T-helper 17 cell (primary cell): ENCODE measurements at places on chromosomes 1 and 21.

DNA sequence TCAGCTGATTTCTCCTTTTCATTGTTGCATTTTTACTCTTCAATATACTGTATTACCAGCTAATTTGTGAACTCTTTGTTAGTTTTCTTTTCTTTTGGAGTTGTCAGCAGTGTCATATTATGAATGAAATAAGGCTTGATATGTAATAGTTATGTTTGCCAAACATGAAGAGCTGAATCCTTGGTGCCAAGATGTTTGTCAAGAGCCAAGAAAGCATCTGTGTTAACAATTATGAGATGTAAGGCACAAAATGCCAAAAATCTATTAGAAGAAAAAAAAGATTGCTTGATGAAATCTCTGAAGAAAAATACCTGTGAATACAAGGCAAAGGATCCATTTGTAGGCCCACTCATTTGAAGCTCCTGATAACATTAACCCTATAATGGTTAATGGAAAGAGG lies 48.4 kb upstream of the RNPC3 start:
- DNase-seq = no peak

DNA sequence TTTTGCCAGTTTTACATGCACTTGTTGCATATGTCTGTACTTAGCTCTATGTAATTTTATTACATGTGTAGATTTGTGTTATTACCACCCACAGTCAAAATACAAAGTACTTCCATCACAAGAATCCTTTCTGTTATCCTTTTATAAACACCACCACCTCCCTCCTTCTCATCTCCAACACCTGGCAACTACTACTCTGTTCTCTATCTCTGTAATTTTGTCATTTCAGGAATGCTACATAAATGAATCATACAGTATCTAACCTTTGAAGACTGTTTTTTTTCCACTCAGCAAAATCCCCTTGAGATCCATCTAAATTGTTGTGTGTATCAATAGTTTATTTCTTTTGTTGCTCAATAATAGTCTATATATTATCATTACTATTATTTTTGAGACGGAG lies 64.5 kb upstream of the COP1 start:
- DNase-seq = no peak

- DNase-seq = no peak
Observed at GRCh38 chr1:161733526-161733925, 12.2 kb downstream of the FCRLB start.

- DNase-seq = no peak
Observed at GRCh38 chr1:15282810-15283474, 35.9 kb downstream of the FHAD1 start.

- DNase-seq = no peak
Observed at GRCh38 chr1:36086529-36087232, 2.0 kb upstream of the ADPRS start.

- DNase-seq = no peak
Observed at GRCh38 chr1:178266619-178267066, 172.7 kb downstream of the RASAL2 start.

DNA sequence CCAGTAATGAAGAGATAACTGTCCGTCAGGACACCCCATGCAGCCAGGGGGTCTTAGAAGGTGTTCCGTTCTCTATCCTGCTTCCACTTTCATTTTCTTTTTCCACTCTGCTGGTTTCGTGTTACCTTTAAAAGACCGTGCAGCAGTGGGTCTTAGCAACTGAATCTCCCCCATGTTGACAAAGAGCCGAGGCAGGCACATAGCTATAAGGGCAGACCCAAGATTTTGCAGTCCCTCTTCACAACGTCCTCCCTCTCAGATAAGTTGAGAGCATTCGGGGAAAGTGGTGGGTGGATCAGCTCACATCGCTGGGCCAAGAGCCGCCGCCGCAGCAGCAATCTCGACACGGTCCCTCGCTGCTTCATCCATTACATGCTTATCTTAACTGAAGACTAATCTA lies 355.5 kb downstream of the LMO4 start:
- DNase-seq = no peak

GRCh38 chr1:47621977-47622376 lies 184.1 kb downstream of the FOXD2 start:
- no peak for DNase-seq

DNA sequence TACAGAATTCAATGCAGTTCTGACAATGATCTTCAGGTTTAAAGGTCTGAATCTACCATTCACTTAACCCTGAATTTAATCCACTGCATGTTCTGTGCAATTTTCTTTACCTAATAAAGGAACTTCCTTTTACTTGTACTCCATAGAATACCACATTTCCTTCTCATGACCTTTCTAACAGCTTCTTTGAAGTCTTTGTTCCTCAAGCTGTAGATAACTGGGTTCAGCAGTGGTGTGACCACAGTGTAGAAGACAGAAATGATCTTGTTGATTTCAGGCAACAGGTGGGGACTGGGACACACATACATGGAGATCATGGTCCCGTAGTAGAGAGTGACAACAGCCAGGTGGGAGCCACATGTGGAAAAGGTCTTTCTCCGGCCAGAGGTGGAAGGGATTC lies 878 bp downstream of the OR11L1 start:
- no peak for DNase-seq

GRCh38 chr1:6523566-6523965 lies 30.7 kb downstream of the NOL9 start:
- DNase-seq = no peak

DNA sequence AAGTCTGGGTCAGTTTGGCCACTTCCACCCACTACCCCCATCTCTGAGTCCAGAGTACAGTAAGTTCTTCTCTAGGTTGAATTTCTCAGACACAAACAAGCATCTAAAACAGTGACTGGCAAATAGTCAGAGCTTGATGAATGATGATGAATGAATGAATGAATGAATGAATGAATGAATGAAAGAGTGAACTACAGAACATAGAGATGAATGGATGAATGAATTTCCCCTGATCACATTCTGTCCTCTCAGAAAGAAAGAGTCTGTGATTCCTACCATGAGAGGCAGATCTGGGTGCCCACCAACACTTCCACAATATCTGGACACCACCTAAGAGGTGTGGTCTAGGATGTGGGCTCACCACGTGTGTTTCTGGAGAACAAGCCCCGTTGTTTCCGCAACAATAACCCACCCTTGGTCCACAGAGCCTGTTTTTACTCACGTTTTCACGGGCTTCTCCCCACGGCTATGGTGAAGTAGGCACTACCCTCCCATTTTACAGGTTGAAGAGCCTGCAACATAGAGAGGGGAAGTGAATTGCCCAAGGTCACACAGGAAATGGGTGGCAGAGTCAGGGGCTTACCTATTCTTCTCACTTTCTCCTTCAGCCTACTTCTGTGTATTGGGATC lies 40.2 kb upstream of the IFFO2 start:
- no peak for DNase-seq
